ENCODE measurements at places on chromosomes 7 and 10. TPM values are rescaled to one million over a fixed set of nuclear protein-coding genes. Genes with fewer than 3 reads are reported as not detected.

SLC13A1 gene
- total RNA-seq: not detected

THSD7A gene
- total RNA-seq: 0.08 TPM

PMPCB gene
- total RNA-seq: 63.3 TPM

CALHM1 gene
- not detected for total RNA-seq

DNA sequence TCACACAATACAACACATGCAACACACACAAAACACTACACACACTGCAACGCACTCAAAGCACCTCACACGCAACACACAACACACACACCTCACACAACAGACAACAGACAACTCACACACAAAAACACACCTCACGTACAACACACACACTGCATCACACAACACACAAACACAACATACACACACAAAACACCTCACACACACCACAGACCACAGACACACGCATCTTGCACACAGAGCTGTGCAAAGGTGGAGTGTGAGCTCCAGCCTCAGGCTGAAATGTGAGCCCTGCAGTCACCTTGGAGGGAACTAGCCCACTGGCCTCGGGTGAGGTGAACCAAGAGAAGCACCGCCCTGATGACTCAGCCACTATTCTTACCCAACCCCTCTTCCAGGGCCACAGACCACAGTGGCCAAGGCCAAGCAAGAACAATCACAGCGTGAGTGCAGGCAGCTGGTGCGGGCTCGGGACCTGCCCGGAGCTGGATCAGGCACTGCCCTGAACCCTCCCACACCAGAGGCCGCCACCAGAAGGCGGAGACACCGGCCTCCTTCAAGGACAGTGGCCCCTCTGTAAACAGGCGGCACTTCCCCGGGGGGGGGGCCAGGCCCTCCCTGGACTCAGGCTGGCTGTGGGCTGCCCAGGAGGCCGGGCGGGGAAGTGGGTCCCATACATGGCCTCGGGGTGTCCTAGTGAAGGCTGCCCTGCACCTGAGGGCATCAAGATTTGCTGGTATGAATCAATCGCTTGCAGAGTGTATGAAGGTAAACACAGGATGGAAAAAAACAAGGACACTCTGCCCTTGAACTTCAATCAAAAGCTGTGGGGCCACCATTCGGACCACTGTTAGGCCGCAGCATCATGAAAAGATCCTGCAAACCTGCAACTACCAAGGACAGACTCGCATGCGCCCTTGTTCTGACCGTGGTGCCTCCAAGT is 106.7 kb downstream of the TNS3 start:
- no peak for DNase-seq

DNA sequence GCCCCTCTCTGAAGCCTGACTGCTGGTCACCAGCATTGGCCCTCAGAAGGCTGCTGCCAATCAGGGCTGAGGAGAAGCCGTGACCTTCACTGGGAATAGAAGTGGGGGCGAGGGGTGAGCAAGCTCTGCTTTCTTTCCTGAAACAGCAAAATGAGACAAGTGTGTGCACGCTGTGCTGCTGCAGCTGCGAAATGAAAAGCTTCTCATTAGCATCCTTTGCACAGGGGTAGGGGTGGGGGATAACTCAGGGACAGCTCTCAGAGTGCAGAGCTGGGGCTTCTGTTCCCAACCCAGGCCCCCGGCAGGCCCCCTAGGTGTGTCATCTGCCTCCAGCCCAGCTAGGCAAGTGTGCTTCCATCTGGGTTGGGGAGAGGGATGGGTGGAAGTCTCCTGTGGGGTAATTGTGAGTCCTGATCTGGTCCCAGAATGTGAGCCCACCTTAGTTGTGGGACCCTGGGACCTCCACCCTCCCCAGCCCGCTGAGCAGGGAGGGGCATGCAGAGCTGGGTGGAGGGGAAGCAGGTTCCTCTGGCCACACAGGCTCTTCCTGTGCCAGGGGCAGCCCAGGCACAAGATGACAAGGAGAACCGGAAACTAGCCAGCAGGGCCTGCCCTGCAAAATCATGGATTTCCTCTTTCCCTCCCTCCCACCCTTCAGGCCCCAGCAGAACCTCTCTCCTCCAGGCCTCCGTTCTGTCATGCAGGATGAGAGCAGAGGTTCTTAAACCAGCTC is 22.2 kb downstream of the ZNF467 start:
- DNase-seq: no peak

DNA sequence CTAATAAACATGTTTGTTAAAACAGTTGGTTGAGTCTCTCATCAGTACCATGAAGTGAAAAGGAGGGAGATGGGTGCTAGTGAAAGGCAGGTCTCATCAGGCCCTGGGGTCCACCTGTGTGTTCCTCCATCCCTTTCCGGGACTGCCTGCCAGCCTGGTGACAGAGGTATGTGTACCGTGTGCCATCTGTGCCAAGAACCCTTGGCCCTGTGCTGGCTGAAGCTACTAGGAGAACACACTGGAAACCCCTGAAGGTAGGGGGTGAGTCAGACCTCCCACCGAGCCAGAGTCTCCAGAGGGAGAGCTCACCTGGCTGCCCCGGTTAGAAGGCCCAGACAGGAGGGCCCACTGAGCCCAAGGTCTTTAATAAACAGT is 2.3 kb downstream of the DDIT4 start:
- DNase-seq: no peak

SPRN gene
- not detected for total RNA-seq

GRCh38 chr10:100442548-100442947 is 20.3 kb upstream of the WNT8B start:
- no peak for DNase-seq

GRCh38 chr7:132705146-132705545 is 128.9 kb upstream of the PLXNA4 start:
- no peak for DNase-seq

- DNase-seq: no peak
These were observed 4.5 kb upstream of the ATP6V0E2 start for GRCh38 chr7:149869291-149869650.

- DNase-seq: no peak
These were observed 1136.8 kb upstream of the AUTS2 start for GRCh38 chr7:68461430-68461829.

DNA sequence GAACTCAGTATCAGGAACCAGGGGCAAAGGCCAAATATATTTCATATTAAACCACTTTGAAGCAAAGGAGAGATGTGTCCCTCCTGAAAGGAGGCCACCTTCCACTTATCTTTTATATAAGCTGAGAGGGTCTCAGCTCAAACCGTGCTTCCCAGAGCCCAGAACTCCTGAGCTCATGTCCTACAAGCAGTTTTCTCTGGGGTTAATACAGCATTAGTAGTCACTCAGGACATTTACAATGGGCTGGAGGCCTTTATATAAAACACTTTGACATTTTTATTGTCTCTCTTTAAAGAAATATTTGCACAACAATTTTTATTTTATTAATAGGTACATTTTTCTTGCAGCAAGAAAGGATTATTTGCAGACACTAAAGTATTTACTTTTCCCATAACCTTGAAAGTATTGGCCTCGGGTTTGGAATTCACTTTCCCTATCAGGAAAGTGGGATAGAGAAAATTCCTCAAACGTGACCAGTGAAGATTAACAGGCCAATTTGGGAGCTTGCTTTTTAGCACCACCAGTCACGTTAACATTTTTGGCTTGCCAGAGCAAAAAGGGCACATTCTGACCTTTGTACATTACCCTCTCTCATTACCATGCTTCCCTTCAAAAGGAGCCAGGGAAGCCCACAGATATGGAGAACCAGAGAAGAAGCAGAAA is 464.9 kb upstream of the NRP1 start:
- no peak for DNase-seq

GRCh38 chr7:133887459-133887858 is 239.7 kb upstream of the LRGUK start:
- no peak for DNase-seq

DNA sequence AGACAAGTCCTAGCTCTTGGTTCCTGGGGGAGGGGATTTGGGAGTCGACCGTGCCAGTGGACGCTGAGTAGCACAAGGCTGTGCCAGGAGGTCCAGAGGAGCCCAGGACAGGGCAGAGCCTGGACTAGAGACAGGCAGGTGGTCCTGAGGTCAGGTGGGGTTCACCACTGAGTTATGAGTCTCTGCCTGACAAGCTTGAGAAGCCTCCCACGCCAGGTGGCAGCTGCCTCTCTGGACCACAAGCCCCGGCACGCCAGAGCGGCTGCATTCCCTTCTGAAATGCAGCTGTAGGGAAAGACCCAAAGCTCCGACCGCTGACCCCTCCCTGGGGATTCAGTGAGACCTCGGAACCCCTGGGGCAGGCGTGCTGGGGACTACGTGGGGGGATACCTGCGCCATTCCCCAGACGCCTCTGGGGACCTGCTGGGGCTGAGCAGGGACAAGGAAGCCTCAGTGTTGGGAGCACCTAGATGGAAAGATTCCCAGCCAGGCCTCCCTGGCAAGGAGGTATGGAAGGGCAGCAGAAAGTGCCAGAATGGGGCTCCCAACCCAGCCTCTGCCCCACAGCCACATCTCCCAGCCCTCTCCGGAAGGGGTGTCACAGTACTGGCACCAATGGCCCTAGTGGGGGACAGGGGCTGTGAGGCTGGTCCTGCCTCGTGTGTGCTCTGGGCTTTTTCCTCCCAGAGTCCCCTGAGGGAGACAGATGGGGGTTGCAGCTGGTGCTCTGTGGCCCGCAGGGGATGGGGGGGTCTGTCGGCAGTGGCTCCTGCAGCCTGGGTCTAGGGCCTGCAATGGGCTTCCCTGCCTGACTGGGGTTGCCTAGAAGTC is 29.0 kb downstream of the PDGFA start:
- no peak for DNase-seq

DNA sequence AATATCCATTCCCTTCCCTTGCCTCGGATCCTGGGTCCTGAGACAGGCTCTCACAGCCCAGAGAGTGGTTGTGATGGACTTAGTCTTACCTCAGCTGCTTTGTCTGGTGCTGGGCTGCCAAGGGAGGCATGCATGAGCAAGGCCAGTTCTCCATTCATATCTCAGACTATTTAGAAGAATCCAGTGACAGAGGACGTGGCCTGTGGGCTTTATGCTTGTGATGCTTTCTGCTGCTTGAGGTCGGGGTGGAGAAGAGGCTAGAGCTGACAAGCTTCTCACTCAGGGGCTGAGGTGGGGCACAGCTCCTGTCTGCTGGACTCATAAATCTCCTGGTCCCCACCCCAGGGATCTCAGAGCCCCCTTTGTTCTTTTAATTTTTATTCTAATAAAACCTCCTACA is 66.8 kb downstream of the DNAJC12 start:
- no peak for DNase-seq

DNA sequence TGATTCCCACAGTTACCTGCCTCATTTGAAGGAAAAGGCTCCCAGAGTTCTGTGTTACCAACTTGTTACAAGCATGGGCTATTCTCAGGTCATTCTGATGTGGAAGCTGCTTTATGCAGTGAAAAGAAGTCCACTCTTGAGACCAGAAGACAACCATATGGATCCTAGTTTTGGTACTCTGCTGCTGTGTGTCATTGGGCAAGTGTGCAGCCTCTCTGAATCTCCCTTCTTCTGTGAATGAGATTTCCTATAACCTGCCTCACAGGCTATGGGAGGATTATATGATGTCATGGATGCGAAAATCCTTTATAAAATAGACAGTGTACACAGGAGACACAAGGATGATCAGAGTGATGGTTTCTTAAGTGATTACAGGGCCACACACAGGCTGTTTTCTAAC is 166.1 kb downstream of the ARID5B start:
- no peak for DNase-seq

PSMA2 gene
- total RNA-seq: 50.5 TPM

- DNase-seq: no peak
These were observed 50.5 kb downstream of the STK32C start for GRCh38 chr10:132257271-132257670.

DNA sequence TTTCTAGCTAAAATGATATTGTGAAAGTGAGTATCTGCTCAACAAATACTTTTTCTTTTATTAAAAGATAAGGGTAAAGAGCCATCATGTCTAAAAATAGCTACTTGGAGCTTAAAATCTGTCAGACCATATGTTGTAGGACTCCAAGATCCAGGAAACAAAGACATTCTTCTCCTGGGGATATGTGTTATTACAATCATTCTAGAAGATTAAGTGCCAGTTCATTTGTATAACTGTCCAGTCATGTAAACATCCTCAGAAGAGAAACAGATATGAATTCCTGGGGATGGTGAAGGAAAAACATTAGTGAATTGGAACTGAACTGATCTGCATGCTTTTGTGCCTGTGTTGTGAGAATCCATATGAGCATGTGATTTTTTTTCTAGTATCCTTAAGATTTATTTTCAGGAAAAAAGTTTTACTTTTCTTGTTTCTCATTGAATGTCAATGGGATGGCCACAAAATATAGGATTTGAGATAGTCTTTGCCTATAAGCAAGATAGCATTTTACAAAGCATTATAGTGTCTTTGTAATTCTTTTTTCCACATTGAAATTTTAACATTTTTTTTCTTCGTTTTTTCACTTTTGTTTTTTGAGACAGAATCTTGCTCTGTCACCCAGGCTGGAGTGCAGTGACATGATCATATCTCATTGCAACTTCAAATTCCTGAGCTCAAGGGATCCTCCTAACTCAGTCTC is 14.4 kb upstream of the MTERF1 start:
- no peak for DNase-seq

ADD3 gene
- total RNA-seq: 303 TPM

- DNase-seq: no peak
These were observed 52.9 kb downstream of the PFKFB3 start for GRCh38 chr10:6255548-6256061.

SLK gene
- 20.9 TPM for total RNA-seq

SEPHS1 gene
- total RNA-seq: 34.6 TPM

DNA sequence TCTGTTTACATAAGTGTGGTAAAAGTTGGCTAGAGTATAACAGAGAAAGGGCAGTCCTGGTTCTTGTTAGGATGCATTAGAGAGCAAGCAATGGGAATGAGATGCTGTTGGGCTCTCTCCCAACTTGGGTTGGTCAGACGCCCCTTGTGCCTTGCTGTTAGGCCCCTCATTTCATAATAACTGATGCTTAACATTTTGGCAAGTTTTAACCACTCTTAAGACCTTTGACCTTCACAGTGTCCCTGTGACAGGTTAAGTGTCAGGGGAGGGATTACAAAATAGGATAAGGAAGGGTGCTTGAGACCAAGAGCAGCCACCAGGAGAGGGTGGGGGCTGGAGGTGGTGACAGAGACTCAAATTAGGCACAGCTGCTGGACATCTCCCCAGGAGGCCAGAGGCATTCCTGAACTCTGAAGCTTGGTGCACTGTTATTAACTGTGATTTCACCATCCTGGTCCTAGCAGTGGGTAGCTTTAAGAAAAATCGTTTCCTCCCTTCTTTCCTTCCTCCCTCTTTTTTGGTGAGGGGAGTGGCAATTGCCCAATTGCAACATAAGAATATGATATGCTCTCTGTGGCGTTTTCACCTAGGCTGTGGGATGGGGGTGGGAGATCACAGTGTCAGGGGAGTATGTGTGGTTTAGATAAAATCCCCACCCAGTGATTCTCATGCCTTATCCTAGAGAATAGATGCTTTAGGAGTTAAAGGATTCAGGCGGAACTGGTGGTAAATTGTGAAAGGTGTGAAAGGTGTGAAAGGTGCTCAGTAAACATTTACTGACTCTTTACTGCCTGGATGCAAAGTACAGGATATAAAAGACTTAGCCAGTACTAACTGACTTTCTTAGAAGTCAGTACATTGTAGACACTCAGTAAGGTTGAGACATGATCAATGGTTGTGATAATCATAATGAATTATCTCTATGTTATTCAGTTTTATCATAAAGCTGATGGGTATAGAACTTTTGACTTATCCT is 270.5 kb downstream of the BICC1 start:
- no peak for DNase-seq
